Upper lobe of left lung (tissue), 6 donors: ENCODE measurements at places on chromosomes 4 and X.

- no peak for DNase-seq
Measured at GRCh38 chrX:142040906-142041305, 137.2 kb downstream of the MAGEC1 start.

GRCh38 chr4:166091912-166092510 is 219.0 kb downstream of the TLL1 start:
- DNase-seq: no peak

GRCh38 chr4:88159229-88159725 is 838 bp upstream of the ABCG2 start:
- peak; percentile 85 for DNase-seq

GRCh38 chrX:552496-552895 is 78.1 kb upstream of the SHOX start:
- no peak for DNase-seq

DNA sequence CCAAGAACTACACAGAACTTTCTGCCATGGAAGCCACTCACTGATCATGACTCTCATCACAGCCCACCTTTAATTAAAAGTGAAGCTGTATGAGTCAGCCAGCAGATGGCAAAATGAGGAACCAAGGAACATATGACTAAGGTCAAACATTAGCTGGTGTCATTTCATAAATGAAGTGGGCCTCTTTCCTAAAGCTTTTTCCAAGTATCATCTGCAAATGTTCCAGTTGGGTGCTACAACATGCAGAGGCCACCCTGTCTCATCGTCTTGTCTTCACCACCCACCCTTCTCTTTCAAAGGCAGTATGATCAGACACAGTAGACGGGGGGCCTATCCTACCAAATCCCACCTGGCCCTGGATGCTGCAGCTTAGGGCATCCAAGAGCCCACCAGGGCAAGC is 9.2 kb upstream of the EOLA1 start:
- DNase-seq: no peak

DNA sequence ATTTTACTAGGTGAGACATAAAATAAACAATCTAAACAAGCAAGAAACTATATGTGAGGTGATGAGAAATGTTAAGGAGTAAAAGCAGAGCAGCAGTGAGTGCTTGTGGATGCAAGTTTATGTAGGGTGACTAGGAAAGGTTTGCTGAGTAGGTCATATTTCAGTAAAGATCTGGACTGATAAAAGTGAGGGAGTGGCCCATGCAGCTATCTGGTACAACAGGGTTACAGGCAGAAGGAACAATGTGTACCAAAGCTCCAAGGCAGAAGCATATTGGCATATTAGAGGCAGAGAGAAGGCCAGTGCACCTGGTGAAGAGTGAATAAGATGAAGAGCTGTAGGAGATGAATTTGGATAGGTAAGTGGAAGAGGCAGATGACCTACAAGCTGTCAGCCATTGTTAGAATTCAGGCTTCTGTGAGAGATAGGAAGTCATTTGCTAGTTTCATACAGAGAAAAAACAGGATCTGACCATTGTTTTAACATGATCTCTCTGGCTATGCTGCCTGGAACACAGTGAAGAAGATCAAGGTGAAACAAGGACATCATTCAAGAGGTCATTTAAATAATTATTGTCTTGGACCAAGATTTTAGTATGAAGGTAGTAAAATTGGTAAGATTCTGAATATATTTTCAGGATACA is 274.6 kb downstream of the ANKRD50 start:
- DNase-seq: no peak

DNA sequence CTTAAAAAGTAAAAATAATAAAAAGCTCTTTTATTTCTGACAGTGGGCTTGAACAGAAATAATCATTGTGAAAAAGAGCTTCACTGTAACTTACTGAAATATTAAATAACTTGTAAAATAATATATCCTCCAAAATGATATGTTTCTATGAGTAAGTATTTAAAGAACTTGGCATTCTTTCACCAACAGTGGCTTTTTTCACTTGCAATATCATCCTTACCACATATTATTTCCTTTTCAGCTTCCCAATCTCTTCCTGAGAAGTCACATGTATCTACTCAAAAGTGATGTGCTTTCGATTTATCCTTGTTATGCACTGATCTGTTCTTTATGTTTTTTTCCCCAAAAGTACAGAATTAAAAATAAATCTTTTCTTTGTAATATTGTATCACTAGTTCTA is 2.2 kb upstream of the PCDH18 start:
- DNase-seq: no peak

GRCh38 chr4:38982361-38983095 is 49.7 kb downstream of the TMEM156 start:
- no peak for DNase-seq

DNA sequence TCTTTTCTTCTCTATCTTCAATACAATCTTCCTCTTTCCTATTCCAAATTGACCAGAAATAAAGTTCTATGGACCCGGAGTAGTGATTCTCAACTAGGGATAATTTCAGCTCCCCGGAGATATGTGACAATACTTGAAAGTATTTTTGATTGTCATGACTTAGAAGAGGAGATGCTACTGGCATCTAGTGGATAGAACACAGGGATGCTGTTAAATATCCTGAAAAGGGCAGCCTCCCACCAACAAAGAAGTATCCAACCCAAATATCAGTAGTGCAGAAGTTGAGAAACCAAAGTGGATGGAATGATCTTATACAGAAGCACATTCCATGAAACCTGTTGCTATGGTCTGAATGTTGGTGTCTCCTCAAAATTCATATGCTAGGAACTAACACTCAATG is 65.7 kb upstream of the NDST3 start:
- DNase-seq: no peak

GRCh38 chrX:23228950-23229448 is 105.7 kb upstream of the PTCHD1 start:
- no peak for DNase-seq

DNA sequence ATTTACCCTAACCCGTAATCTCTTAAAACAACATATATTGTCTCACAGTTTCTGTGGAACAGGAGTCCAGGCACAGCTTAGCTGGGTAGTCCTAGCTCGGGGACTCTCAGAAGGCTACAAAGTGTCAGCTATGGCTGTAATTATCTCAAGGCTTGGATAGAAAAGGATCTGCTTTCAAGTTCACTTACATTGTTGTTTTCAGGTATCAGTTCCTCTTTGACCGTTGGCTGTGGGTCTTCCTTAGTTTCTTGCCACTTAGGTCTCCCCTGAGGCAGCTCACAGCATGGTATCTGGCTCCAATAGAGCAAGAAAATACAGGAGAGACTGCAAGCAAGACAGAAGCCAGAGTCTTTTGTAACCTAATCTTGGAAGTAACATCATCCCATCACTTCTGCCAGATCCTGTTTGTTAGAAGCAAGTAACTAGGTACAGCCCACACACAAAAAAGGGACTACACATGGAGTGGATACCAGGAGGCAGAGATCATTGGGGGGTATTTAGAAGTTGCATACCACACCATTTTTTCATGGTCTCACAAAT is 137.0 kb downstream of the MAGEB5 start:
- no peak for DNase-seq

DNA sequence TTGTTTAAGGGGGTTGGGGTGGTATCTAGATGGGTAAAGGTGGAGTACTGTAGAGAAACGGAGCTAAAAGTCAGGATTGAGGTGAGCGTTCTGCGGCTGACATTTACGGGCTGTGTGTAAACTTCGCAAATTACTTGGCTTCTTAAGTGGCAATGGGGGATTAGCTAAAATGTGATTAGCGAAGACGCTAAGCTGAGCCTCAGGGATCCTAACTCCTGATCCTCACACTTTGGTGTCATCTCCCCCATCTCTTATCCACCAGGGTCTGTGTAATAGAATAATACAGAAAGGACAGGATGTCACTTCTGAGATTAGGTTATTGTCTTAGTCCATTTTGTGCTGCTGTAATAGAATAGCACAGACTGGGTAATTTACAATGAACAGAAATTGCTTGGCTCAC is 10.6 kb upstream of the FAT1 start:
- no peak for DNase-seq

- no peak for DNase-seq
Measured at GRCh38 chr4:168715896-168716295, 219.0 kb downstream of the PALLD start.

GRCh38 chr4:183798301-183799253 is 106.5 kb upstream of the STOX2 start:
- DNase-seq: no peak

- no peak for DNase-seq
Measured at GRCh38 chrX:107573016-107573415, 55.3 kb upstream of the PRPS1 start.

- DNase-seq: no peak
Measured at GRCh38 chr4:55358668-55359067, 12.6 kb downstream of the SRD5A3 start.

GRCh38 chr4:108043526-108043925 is 53.8 kb downstream of the HADH start:
- DNase-seq: no peak

- DNase-seq: no peak
Measured at GRCh38 chr4:2673157-2673556, 83.0 kb downstream of the TNIP2 start.

DNA sequence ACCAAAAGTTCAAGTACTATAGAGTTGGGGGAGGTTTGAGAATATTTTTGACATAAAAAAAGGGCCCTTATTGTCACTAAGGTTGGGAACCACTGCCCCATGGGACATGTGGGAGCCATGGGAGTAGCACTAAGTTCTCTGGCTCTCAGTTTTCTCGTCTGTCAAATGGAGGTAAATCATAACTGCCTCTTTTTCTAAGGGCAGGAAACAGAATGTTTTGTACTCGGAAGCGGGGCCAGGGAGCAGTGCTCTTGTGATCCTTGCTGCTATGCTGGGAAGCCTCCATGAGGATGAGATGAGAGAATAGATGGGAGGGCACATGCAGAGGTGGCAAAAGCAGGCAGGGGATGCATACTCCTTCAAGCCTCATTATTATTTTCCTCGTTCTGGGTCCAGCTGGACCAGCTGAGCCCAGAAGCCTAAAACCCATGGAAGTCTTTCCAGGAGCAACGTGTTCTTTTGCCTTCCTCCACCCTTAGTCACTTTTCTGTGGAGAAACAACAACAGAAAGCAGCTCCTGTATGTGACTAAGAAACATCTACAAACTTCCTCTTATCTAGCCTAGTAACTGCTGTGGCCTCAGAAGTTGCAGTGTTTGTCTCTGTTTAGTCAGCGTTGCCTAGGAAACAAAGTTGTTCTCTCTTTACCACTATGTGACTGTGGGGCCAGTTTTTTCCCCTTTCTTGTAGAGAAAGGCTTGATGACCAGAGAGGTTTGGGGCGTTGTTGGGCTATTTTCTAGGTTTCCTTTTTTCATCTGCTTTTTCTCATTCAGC is 64.8 kb downstream of the TSC22D3 start:
- no peak for DNase-seq

DNA sequence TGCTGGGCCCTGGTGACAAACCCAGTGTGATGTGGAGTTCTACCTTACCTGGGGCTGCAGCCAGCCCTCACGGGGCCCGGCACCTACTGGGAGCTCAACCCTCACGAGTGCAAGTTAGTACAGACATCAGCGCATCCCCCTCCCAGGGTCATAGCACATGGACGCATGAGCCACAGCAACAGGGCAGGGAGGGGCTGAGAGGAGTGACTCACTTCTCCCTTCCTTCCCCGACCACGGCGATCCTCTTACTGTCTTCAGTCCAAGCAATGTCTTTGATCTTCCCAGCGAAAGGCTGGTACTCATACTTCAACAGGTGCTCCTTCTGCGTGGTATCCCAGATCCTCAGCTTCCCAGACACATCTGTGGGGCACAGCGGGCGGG is 17.8 kb downstream of the WDR1 start:
- no peak for DNase-seq

DNA sequence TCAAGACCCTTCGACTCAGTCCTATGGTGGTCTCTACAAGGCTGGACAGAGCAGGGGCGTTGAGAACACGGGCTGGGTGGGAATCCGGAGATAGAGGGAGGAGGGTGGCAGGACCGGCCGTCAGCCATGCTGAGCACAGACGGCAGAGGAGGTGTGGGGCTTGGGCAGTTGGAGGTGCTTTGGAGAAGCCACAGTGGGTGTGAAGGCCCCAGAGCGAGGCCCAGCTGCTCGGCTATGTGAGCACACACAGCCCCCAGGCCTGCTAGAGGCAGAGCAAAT is 4.2 kb downstream of the PDE6B start:
- peak; percentile 39 for DNase-seq

DNA sequence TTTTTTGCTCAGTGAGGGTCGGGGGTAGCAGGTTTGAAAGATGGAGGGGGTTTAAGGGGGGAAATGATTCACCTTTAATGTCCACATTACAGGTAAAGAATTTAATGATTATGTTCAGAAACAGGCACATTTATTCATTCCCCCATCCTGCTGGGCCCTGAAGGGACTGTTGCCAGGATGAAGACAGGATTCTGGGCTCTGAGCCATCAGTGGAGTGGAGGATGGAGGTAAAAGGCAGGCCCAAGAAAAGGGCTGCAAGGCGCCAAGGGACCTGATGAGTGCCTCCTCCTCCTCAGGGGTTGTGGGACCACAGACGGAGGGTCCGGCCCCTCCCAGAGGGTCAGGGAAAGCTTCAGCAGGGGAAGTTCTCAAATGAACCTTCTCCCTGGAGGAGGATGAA is 40.4 kb upstream of the PROM1 start:
- DNase-seq: no peak
